HCT116 (cell line): ENCODE measurements at places on chromosomes 2 and 18. TPM values are rescaled to one million over a fixed set of nuclear protein-coding genes. Genes with fewer than 3 reads are reported as not detected.

DNA sequence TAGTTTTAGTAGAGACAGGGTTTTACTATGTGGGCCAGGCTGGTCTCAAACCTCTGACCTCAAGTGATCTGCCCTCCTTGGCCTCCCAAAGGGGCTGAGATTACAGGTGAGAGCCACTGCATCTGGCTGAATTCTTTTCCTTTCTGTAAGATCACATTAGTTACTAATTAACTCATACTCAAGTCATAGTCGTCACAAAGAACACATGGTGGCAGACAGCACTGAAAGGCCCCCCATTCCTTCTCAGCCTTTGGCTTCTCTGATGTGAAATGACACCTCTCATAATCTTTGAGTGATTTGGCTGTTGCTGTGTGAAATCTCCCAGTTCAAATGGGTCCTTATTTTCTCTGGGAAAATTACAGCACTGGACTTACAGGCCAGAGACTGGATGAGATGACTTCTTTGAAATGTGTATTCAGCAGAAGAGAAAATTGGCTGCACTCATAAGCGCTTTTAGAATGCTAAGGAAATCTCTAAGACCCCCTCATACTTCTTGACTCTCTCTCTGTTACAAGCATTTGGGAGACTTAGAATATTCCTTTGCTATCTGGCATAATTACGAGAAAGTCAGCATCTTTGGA lies 764.8 kb downstream of the RNF144A start:
- H3K27me3 ChIP-seq, result peaks cover 5% of the 10 kb centered on the region
- H3K27ac ChIP-seq, result no peak overlapping the region
- DNase-seq, result no peak

GRCh38 chr2:237627441-237628246 lies at the start of gene LRRFIP1:
Gene LRRFIP1, plus strand, starts transcription at chr2:237627587. Its CDS starts 58 bp downstream, at chr2:237627645.
- H3K27ac ChIP-seq, result no peak within 1 kb of the TSS
- no peaks in the 10 kb centered on the region for H3K4me1 ChIP-seq
- H3K27me3 ChIP-seq, result no peaks in the 10 kb centered on the region
- no peak within 1 kb of the TSS for H3K4me3 ChIP-seq
- no peak for DNase-seq

DNA sequence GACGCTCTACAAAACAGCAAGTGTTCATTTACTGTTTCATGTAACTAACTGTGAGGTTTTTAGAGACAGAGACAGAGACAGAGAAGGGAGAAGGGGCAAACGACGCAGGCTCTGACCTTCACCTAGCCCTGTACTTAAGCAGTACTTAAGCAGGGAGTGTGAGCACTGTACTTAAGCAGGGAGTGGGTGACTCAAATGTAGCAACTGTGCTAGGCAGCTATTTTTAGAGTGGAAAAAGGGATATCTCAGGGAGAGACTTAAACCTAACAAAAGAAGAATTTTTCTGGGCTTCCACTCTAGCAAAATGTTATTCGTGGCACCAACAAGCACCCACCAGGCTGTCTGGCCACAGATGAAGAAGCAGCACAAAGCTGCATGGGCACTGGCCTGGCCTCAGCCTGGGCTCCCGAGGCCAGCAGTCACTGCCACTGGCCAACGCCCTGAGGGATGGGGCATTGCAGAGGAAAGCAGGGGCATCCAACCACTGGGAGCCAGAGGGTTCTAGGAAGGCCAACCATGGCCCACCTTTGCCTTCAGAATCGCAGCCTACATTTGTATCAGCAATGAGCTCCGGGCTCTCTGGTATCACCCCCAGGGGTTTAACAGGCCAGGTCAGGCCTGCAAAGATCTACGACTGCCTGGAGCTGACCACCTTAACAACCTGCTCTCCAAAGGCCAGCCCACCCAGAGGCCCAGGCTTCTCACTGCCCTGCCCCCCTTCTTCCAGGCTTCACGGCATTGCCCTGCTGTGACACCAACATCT lies 154.3 kb downstream of the TTC32 start:
- H3K36me3 ChIP-seq, result no peaks in the 10 kb centered on the region
- H3K4me1 ChIP-seq, result no peaks in the 10 kb centered on the region
- no peak overlapping the region for H3K4me3 ChIP-seq
- DNase-seq, result no peak
- H3K27ac ChIP-seq, result no peak overlapping the region

- no peaks in the 10 kb centered on the region for H3K36me3 ChIP-seq
- no peaks in the 10 kb centered on the region for H3K27me3 ChIP-seq
- DNase-seq, result no peak
- no peak overlapping the region for H3K27ac ChIP-seq
Observed at GRCh38 chr2:105873721-105874120, 129.0 kb downstream of the NCK2 start.

- H3K27ac ChIP-seq, result no peak overlapping the region
- peaks cover 29% of the 10 kb centered on the region for H3K4me1 ChIP-seq
Observed at GRCh38 chr2:218878926-218879761, 1.5 kb upstream of the WNT10A start.

Gene CNNM4
- 7.9 TPM for total RNA-seq

GRCh38 chr2:17124575-17125318 lies 393.5 kb downstream of the RAD51AP2 start:
- no peak overlapping the region for H3K27ac ChIP-seq
- H3K27me3 ChIP-seq, result peaks cover 35% of the 10 kb centered on the region
- no peak for DNase-seq

Gene SP140L
- total RNA-seq, result 28.9 TPM
